Activated T-helper 9 cell treated with anti-CD3 and anti-CD28 coated beads, Interleukin-2, amount 50 U/mL, for 16 hours (primary cell): ENCODE measurements at places on chromosomes 1 and 21.
A peak's percentile ranks its signal among the peaks of the same experiment; 100 is the strongest.

DNA sequence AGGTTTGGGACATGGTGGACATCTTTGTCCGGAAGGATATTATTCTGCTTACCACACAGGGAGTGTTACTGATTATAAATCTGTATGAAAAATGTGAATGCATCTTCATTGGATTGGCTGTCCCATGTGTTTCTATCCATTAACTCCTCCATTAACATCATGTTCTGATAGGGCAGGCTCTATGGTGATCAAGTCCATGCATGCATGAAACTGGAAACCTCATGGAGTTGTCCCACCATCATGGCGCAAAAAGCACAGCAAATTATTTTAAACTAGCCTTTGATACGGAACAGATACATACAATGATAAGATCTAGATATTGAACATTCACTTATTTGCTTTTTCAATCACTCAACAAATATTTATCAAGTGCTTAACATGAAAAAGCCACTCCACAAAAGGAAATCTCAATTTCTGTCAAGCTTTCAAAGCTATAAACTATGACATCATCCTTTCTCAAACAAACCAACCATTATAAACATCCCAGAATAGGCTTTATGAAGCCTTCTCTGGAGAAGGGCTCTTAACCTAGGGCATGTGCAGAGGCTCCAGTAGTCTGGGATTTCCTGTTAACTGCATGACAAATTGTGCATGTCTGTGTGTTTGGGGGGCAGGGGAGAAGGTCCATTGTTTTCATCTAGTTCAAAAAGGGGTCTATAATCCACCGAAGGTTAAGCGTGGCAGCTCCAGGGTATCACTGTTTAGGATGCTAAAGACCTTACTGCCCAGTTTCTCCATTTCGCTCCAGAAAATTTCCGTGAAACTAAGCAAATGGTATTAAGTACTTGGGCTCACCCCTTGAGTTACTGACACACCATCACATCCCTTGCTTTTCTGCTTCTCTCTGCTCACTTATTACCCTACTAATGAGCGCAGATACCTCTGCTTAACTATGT, 46.1 kb downstream of the ADAMTS1 start:
- DNase-seq, result no peak

GRCh38 chr1:26785611-26786436, 1.9 kb upstream of the PIGV start:
- DNase-seq, result no peak

DNA sequence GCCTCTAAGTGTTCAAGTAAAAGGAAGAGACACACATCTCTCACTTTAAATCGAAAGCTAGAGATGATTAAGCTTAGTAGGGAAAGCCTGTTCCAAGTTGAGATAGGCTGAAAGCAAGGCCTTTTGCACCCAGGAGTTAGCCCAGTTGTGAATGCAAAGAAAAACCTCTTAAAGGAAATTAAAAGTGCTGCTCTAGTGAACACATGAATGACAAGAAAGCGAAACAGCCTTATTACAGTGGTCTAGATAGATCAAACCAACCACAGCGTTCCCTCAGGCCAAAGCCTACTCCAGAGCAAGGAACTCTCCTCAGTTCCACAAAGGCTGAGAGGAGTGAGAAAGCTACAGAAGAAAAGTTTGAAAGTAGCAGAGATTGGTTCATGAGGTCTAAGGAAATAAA, 14.9 kb downstream of the TCP10L start:
- no peak for DNase-seq

DNA sequence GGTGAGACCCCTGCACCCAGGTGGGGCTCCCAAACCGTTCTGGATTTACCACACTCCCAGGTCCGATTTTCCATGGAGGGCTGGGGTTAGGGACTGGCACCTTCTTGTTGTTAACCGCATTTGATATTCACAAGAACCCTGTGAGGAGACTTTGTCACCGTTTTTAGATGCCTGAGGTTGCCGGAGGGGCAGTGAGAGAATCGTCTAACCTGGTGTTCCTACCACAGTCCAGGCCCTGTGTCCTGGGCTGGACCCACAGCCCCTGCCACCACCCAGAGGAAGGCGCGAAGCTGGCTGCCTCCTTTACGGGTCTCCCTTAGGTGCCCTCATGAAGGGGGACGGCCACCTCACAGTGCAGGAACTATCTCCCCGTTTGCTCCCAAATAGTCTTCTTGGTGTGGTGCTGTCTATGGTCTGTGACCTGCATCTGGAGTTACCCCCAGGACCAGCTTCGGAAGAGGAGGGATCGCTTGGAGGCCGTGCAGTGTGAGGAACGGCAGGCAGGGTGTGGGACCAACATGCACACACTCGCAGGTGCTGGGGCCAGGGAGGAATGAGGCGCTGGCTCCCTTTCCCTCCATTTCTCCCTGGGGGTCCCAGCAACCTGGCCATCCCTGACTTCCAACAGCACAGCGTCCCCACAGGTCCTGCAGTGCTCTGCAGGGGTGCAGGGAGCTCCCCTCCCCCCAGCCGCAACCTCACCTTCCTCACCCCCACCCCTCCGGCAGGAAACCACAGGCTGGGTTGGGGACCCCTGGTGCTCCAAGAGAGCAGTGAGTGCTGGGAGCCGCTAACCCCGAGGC, 7.0 kb downstream of the SIM2 start:
- DNase-seq, result no peak

DNA sequence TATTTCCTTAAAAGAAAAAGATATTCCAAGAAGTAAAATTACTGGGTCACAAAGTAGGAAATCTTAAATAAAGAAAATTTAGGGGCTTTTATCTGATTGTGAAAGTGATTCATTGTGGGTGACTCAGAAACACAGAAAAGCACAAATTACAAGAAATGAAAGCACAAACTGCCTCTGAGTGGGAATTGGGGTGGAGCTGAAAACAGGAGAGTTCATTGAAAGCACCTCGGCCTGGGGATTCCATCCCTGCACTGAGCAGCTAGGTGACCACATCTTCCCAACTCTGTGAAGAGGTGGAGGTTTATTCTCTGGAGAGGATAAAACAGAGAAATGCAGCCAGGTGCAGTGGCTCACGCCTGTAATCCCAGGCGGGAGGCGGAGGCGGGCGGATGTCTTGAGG, 7.4 kb downstream of the GJA4 start:
- DNase-seq, result no peak

GRCh38 chr1:59290193-59290949, 6.5 kb upstream of the FGGY start:
- no peak for DNase-seq

DNA sequence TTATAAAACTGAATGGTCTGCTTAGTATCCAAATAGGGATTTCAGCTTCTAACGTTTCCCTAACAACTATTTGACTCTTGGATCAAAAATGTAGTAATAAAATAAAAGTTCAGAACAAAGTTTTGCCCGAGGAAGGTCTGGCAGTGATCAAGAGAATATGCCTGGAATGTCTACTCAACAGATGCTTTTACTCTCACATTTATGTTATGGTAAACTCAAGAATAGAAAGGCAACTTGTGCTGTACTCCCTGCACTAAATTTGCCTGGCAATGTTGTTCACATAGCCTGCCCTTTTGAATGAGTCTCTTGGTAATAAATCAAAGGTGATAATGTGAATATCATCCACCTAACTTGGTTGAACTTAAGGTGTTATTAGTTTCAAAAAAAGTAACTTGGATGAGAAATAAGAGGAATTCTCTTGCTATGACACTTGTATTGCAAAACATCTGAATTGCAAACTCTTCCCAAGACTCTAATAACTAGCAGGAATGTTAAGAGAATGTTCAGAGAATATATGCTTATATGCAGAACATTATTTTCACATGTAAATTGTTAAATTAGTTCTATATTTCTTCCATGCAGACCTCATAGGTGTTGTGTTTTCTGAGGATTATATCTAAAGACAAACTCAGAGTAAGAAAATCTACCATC, 215.8 kb downstream of the COL24A1 start:
- DNase-seq, result no peak

DNA sequence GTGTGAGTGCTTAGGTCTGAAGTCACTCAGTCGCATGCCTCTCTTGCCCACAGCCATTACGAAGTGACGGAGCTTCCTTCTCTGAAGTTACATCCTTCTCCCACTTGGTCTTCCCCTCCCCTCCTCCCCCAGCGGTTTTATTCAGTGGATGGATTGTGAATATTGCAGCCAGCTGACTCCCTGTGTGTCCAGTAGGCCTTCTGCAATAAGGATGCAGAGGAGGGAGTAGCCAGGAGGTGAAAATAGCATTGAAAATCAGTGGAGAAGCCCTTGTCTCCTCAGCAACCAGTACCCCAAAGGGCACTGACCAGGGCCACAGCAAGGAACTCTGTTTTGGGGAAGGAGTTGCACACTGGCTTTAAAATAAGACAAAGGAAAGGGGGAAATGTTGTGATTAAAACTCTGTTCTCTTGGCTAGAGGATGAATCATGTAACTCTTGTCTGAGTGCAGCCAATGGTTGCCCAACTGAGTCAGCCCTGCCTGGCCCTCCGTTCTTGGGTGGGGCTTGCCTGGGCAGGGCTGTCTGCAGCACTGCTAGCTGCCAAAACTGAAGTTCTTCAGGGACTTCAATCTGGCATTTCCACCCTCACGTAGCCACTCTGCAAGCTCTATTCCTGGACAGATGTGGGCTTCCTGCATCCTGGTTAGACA, 4.3 kb downstream of the S100A10 start:
- DNase-seq, result peak; percentile 29

GRCh38 chr1:198203434-198203833, 46.6 kb downstream of the NEK7 start:
- no peak for DNase-seq

DNA sequence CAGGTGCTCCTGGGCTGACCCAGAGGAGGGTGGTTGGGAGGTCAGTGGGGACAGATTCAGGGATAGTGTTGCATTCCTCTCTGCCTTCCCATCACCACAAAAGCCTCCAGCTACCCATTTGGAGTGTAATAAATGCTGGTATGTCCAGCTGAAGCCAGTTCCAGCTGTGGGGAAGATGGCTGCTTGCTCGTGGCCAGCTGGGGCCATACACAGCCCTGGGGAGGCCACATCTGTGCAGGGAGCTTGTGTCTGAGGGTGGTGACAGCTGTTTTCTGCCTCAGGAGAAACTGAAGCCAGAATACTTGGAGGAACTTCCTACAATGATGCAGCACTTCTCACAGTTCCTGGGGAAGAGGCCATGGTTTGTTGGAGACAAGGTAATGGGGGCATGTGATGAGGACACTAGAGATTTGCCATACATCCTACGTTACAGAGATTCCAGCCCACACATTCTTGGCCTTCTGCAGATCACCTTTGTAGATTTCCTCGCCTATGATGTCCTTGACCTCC, 2.7 kb downstream of the GSTM4 start:
- DNase-seq, result no peak

DNA sequence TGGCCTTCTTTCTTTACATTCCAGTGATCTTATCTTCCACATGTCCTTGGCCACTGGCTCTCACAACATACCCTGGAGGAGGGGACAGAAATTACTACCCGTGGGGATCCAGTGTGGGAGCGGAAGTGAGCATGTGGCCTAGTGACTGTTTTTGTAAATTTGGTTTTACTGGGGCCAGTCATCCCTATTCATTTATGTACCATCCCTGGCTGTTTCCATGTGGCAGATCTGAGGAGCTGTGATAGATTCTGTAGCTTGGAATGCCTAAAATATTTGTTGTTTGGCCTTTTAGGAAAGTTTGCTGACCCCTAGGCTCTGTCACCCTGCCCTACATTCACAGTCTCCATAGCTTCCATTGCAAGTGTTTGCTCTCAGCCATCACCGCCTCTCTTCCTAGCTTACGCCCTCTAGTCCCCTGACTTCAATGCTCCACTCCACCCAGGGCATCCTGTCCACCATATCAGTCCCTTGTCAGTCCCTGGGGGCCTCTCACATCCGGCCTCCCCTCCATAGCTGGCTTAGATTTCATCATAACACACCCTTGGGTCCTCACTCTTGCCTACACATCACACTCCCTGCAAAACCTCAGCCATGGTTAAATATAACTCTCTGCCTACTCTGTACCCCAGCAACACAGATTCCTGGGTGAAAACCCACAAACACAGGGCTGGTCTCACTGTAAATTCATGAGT, 25.8 kb downstream of the DHCR24 start:
- DNase-seq, result no peak

GRCh38 chr1:9291914-9292360, 757 bp upstream of the SPSB1 start:
- no peak for DNase-seq

GRCh38 chr1:86650065-86650464, 54.3 kb upstream of the SH3GLB1 start:
- no peak for DNase-seq

DNA sequence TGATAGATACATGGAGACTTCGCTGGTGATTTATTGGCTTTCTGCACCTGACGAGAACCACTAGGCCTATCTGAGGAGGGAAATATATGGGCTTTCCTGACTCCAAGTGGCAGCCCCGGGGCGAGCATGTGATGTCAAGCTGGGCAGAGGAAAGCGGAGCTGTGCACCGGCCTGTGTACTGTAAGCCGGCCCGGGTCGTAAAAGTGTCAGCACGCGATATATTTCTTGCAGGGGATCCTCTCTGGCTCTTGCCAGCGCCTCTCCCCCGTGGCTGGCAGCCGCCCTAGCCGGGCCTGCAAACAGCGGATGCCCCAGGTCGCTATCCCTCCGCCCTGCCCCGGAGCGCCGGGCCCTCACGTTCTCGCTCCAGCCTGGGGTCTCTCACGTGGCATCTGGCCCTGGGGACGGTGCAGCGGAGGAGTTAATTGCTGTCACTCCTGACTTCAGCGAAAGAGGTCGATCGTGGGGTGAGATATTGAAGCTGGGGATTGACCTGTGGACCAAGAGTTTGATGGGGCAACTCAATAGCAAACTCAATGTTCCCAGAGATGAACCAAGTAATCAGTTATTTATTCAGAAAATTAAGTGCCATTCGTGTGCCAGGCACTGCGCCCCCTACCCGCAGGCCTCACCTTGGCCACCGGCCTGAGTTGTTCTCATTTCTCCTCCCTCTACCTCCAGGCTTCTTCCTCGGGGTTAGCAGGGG, 41.0 kb upstream of the HAO2 start:
- no peak for DNase-seq

- DNase-seq, result no peak
Measured at GRCh38 chr1:63023171-63023570, 239.2 kb downstream of the ATG4C start.

- no peak for DNase-seq
Measured at GRCh38 chr21:27424601-27425000, 457.7 kb upstream of the ADAMTS5 start.

DNA sequence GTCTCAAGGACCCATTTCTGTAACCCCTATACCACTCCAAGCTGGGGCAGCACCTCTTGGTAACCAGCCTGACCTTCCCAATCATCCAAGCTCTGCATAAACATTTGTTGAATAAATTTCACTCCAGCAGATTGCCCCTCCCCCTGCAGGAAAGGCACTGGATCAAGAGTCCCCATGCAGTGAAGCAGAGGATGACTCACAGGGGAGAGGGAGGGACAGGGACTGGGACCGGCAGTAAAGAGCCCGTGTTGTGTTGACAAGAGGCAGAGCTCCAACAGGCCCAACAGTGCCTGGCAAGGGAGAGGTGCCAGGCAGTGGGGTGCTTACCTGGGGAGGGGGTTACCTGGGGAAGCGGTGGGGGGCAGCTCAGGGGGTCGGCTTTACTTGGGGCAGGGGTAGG, 32.3 kb downstream of the SLC9A1 start:
- DNase-seq, result no peak
